ENCODE measurements at places on chromosomes 6 and 20.

- no peak for DNase-seq
Observed at GRCh38 chr6:35034411-35035191, 106.5 kb downstream of the TCP11 start.

DNA sequence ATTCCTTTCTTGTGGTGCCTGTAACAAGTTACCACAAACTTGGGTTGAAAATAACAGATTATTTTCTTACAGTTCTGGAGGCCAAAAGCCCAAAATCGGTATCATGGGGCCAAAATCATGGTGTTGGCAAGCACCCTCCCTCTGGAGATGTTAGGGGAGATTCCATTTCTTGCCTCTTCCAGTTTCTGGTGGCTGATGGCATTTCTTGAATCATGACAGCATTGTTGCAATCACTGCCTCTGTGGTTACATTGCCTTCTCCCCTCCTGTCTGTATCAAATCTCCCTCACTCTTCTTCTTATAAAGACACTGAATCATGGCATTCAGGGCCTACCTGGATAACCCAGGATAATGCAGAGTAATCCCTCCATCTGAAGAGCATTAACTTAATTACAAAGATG, 17.9 kb upstream of the TENT5A start:
- no peak for DNase-seq

- DNase-seq: no peak
Observed at GRCh38 chr20:17560344-17561074, 9.4 kb upstream of the DSTN start.

DNA sequence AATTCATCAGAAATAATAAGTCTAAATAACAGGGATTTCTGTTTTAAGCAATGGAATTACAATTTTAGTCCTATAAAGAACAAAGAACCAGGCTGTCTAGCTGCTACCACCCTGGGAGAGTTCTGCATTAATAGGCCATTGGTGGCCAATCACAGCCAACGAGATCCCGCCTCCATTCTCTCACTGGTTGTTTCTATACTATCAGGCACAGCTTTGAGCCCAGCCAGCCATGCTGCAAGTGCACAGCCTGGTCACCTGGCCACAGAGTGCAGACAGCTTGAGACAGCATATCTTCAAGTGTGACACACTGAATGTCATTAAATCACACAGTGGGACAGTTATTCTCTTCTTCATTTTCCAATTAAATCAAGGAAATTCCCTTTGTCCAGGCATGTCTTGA, 16.1 kb upstream of the RAB22A start:
- DNase-seq: no peak

- DNase-seq: peak; percentile 51
Observed at GRCh38 chr6:159941286-159942113, 27.4 kb upstream of the IGF2R start.

DNA sequence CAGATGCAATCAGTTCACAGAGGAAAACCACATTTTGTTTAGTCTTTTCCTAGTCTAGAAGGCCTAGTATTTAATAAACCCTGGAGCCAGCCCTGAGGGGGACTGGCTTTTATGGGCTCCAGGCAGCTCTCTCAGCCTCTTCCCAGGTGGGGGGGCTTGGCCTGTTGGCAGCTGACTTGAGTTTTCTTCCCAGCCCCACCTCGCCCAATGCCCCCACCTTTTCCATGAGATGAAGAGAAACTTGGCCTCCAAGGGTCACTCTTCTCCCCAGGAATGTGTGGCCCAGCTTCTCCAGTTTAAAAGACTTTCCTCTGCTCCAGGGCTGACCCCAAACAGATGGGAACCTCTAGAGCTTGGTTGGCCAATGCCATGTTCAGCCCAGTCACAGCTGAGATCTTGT, 196.1 kb downstream of the BMP7 start:
- no peak for DNase-seq

DNA sequence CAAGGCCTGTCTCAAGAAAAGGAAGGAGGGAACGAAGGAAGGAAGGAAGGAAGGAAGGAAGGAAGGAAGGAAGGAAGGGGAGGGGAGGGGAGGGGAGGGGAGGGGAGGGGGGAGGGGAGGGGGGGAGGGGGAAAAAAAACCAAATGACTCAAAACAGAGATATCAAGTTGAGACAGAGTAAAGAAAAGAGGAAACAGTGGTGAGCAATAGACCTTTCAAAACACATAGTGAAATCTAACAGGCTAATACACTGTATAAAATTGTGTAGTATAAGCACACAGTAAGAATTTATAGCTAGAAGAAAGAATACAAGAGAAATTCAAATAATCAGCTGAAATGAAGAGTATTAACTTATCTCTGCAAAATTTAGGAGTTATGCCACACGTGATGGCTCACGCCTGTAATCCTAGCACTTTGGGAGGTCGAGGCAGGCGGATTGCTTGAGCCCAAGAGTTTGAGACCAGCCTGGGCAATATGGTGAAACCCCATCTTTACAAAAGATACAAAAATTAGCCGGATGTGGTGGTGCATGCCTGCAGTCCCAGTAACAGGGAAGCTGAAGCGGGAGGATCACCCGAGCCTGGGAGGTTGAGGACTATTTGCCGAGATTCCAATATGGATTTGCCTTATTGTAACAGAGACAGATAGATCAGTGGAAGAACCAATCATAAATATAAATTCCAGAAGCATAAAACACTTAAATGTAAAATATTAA, 123.2 kb downstream of the PRND start:
- no peak for DNase-seq

- no peak for DNase-seq
Observed at GRCh38 chr6:74439123-74439811, 743.3 kb downstream of the CD109 start.

DNA sequence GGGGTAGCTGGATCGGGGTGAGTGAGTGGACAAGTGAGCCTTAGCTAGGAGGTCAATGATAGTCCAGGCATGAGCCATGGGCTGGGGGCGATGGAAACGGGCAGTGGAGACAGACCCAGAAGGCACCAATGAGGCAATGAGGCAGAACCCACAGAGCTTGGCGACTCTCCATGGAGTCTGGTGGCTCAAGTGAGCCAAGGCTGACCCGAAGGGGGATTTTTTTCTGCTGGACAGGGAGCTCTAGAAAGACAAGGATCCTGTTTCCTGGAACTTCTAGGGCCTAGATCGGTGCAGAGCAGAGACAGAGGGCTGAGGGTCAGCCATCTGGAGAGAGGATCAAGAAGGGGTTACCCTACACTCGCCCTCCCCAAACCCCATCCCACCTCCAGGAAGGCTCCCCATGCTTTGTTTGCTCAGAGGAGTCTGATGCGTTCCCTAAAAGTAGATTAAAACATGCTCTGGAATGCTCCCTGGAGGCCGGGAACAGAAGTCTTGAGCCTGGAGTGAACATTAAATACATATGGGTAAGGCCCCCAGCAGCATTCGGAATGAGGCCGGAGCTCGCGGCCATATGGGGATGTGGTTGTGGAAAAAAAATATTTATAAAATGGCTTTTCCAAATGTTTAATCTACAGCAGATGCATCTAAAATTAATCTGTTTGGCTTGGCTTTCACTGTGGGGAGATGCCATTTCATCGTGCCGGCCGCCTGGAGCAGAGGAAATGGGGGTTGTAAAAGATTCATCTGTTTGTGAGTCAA, 237.8 kb upstream of the PMEPA1 start:
- no peak for DNase-seq

DNA sequence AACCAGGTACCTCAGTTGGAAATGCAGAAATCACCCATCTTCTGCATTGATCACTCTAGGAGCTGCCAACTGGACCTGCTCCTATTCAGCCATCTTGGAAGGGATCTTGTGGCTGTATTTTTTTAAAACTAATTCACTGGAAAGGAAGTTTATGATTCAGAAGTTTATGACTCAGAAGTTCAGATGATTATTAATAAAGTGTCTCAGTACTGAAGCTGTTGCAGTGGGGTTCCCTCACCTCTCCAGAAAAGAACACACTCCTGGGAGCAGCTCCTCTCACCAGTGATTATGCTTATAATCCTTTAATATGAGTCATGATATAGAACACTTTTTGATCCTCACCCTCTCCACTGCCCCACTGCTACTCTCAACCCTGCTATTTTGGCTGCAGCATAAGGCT, 291.2 kb upstream of the HS3ST5 start:
- DNase-seq: no peak

- DNase-seq: no peak
Observed at GRCh38 chr6:2063547-2063946, 181.9 kb downstream of the GMDS start.

DNA sequence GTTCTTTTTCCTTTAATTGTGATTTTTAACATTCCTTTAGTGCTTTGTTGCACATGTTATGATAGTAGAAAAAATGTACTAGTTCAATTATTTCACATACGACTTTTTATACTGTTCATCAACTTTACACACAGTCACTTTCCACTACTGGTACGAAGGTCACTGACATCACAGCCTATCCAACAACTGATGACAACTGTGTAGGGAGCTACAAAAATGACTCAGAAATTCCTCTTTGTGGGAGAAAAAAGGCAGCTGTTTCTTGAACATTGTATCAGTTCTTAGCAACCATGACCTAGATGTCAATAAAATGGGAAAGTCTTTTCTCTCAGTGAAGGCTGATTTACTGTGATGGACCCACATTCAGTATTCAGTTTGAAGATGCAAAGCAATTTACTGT, 7.0 kb upstream of the ID4 start:
- no peak for DNase-seq

DNA sequence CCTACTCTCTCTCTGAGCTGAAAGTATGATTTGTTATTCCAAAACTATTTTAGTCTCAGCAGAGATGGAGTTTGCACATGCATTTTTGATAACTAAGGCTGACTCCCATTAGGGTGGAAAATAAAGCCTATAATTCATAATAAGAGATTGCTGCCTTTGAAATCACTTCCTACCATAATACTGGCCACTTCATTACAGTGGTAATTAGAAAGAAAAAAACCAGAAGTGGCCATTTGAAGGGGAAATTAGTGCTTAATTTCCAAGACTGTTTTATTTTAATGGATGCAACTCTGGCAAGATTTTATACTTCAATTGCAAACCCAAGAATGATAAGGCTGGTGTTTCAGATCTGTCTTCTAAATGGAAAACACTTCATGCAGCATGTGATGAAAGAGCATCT, 43.4 kb downstream of the SLC35B3 start:
- DNase-seq: no peak

- DNase-seq: no peak
Observed at GRCh38 chr20:10194166-10194565, 24.5 kb upstream of the SNAP25 start.

DNA sequence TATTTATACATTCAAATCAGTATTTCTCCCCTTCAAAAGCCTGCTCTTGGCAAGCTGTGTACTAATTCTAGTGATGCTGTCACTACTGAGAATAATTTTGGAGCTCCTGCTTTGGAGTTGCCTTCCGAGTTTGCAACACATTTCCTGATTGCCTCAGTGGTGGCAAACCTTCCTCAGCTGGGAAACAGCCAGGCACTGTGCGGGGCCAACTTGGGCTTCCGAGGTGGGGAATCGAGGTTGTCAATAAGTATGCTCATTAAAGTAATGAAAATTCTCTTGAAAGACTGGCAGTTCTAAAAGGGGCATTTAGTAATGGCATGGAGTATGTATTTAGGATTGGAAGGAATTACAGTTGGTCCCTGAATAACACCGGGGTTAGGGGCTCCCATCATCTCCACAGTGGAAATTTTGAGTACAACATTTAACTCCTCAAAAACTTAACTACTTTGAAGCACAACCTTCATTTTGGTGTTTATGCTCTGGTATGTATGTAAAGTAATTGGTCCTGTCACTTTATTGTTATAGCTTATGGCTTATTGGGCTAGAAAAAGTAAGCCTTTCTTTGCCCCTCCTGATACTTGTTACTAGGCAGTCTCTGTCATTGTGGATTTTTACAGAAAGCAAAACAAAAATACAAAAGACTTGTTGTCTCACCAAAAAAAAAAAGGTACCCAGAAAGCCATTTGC, 2.7 kb downstream of the PAQR8 start:
- DNase-seq: no peak

GRCh38 chr6:66226109-66226508, 519.1 kb upstream of the EYS start:
- no peak for DNase-seq

DNA sequence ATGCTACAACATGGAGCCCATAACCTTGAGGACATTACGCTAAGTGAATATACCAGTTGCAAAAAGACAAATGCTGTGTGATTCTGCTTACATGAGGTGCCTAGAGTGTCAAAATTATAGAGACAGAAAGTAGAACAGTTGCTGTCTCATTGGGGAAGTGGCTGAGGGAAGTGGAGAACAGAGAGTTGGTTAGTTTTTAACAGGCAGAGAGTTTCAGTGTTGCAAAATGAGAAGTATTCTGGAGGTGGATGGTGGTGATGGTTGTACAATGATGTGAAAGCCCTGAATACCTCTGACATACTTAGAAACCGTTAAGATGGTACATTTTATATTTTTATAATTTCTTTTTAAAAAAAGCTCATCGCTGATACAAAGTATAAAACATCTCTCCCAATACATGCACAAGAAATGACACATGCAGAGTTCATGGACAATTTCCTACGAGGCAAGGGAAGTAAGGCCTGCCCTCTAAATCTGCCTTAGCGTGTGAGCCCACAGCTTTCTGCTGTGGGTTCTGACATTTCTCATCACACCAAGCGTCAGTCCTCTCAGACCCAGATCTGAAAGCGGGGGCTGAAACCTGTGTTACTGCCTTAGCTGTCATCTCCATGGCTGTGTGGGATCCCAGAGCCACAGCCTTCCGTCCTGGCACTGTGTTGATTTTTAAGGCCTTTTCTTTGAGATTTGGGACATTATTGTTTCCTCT, 126.0 kb downstream of the RNASET2 start:
- DNase-seq: no peak

DNA sequence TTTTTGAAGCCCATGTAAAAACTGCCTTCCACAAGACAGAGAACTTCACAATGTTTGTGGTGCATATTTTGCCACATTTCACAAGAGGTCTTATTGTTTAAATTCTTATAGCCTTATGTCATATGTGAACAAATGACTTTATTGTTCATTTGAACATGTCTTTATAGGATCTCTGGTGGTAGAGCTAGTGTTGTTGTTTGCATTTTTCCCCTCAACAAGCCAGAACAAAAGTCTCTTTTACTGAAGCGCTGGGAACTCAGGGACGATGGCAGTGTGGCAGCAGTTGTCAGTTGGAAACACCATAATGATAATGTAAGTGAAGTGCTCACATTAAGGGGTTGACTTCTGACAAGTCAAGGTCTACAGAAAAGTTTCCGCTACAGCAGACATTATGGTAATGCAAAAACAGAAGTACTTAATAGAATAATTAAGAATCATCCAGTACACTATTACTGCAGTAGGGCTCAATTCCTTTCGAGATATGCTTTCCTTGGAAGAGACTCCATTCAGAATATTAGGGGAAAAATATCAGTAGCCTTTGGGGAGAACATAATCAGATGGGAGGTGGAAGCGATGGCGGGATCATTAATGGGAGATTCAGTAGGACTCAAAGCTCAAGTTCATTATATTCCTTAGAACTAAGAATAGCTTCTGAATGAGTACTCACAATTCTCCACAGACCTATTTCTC, 180.0 kb downstream of the GJA10 start:
- DNase-seq: no peak

- DNase-seq: no peak
Observed at GRCh38 chr6:3277851-3278416, 19.2 kb downstream of the PSMG4 start.

Measured in CD4-positive, alpha-beta T cell treated with Interleukin-6 at 100 ng/mL for 8 hours (primary cell).